Mucosa of gallbladder (tissue), 1 donor: ENCODE measurements at places on chromosomes 7 and 10.

- DNase-seq, result no peak
Observed at GRCh38 chr10:117734731-117735405, 192.3 kb downstream of the EMX2 start.

GRCh38 chr10:4688168-4688567 is 137.8 kb upstream of the AKR1E2 start:
- DNase-seq, result no peak

- DNase-seq, result no peak
Observed at GRCh38 chr7:121913947-121914675, 41.1 kb downstream of the PTPRZ1 start.

DNA sequence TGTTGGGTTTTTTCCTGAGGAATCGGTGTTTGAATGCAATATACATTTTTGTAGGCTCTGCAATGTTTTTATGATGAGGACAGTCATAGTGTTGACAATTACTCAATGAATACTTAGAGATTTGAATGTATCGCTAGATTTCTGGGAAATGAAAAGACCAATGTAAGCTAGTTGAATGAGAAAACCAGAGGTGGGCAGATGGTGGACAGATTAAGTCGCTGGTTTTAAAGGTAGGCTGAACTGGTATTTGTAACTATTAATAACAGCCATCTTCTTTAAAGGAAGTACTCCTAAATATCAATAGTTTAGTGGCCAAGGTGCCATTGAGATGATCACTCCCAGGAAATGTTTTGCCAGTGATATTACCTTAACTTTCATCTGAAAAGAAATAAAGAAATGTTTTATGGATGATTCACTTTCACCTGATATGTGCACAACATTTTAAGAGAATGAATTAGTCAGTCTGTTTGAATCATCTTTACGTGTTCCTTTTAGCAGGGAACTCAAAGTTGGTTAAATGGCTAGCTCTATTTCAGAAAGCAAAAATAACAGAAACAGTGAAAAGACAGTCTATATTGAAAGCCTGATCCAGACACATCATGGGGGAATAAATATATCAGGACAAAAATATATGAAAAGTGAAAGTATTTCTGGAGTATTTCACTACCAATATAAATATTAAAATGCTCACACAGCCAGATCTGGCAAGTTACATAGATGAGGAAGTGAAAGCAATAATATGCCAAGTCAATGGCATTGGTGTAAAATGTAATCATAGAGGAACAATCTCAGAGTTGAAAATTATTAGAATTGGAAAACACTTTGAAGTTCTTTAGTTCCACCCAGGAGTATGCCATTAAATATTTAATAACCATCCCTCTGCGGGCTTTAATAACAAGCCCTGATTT is 20.7 kb downstream of the MET start:
- no peak for DNase-seq

- DNase-seq, result peak; percentile 75
Observed at GRCh38 chr10:87095236-87095945, 385 bp downstream of the SHLD2 start.

GRCh38 chr7:127578711-127579275 is 6.6 kb downstream of the GCC1 start:
- no peak for DNase-seq

GRCh38 chr7:86889501-86889900 is 170.0 kb downstream of the ELAPOR2 start:
- no peak for DNase-seq

DNA sequence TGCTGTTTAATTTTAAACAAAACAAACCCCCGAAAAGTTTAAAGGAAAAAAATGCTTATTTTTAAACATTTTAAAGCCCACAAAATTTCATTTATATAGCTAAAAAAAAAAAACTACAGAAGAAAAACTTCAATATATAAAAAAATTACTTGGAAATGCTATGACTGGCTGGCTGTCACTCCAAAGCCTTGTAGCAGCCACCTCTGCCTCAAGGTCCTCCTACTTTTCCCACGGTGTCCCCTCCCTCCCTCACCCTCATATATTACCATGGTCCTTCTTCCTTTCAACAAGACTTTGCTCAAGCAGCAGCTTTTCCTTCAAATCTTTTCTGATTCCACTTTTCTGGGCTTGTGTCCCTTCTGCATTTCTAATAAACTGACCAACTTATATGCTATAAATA is 122.0 kb downstream of the TPK1 start:
- no peak for DNase-seq

DNA sequence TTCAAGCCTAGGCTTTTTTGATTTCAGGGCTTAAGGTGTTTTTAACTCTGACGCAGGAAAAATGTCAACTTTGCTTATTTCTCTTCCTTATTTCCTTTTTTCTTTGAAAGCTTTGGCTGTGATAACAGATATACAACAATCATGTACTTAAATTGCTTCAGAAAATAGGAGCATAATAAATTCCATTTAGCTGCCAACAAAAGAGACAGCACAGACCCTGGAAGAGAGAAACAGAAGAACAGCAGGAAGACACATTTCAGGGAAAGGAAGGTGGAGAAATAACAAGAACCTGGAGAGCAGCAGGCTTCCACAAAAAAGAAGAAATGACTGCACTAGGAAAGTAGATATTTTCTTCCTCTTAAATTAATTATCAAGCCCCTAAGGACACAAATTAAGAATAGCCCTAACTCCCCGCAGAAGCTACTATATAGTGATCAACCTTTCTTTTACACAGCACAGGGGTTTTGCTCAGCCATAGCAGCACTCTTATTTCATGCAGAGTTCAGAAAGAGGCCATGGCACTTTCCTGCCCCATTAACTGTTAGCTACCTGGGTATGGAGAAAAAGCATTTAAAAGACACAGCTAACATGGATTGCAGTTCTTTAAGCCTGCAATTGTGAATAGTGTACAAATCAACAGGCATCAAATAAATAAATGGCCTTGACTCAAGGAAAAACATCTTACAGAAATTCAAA is 61.5 kb downstream of the IQUB start:
- no peak for DNase-seq

GRCh38 chr7:155425887-155426286 is 32.0 kb upstream of the EN2 start:
- DNase-seq, result no peak

GRCh38 chr7:155222573-155222972 is 75.1 kb upstream of the INSIG1 start:
- no peak for DNase-seq

DNA sequence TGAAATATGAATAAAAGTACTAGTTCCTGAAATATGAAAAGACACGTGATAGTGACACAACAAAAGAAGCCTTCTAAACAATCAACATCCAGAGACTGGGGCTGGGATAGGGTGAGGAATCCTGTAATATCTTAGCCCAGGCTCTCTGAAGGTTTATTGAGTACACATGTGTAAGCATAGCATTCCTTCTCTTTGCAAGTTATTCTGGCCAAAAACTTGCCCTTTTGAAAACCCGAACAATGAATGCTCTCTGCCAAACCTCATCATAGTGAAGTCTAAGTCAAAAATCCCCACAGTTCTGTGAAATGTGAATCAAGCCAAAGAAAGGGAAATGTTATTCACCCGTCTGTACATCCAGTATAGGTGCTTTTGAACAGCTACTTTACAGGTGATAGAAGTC is 11.6 kb downstream of the SEMA3D start:
- DNase-seq, result no peak

DNA sequence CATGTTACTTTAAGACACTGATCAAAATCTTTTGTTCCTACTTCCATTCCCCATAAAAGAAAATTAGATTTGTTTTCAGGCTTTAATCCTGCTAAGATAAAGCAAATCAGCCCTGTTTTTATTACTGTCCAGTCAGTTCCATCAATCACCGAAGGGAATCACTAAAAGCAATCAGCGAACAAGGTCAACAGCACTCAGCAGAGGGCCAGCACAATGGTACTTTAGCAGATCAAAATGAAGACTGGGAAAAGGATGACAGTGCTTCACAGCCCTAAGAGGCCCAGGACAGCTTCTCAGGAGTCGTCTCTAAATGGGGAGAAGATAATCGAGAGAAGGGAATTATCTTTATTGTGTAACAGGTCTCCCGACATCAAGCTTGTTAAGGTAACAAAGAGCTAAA is 32.7 kb downstream of the SEM1 start:
- DNase-seq, result no peak

- DNase-seq, result no peak
Observed at GRCh38 chr10:34762603-34763299, 52.3 kb downstream of the PARD3 start.

- no peak for DNase-seq
Observed at GRCh38 chr10:131728286-131729228, 172.3 kb upstream of the PPP2R2D start.

DNA sequence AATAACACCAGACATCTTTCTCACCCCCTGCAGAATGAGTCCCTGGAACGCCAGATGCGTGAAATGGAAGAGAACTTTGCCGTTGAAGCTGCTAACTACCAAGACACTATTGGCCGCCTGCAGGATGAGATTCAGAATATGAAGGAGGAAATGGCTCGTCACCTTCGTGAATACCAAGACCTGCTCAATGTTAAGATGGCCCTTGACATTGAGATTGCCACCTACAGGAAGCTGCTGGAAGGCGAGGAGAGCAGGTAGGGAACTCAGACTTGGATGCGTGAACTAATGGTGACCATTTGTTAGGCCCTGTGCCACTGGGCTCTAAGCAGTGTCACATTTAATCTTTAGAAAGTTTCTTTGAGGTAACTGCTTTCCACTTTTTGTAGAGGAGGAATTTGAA is 7.1 kb downstream of the VIM start:
- no peak for DNase-seq

- DNase-seq, result no peak
Observed at GRCh38 chr7:45712872-45713668, 138.9 kb downstream of the ADCY1 start.

DNA sequence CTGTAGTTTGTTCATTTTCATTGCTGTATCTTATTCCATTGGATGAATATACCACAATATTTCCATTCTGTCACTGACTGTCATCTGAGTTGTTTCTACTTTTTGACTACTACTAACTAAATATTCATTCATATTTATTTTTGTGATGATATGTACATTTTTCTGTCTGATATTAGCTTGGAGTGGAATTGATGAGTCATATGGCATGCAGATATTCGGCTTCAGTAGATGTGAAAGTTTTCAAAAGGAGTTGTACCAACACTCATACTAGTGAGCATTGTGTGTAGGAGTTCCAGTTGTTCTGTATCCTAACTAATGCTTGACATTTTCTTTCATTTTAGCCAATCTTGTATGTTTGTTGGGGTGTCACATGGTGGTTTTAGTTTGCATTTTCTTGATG is 7.7 kb downstream of the RUNDC3B start:
- no peak for DNase-seq

- DNase-seq, result no peak
Observed at GRCh38 chr10:7432884-7433726, 22.3 kb upstream of the SFMBT2 start.

DNA sequence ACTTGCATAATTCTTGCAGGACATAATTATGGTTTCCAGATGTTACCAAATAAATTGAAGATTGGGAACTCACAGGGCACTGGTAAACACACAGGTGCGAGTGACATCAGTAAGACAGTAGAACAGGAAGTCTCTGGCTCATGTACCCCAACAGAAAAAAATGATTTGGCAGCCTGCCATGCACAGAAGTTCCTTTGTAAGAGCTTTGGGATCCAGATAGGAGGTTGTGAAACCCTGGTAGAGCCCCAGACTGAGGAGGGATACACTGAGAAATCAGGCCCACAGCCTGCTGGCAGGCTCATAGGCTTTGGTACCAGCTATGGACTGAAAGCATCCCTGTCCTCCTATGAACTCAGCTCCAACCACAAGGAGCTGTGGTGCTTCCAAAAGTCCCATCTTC is 118.0 kb downstream of the COBL start:
- no peak for DNase-seq
